ENCODE measurements at places on chromosomes 6 and 20. TPM values are rescaled to one million over a fixed set of nuclear protein-coding genes. Genes with fewer than 3 reads are reported as not detected.

- no peak for DNase-seq
These were observed 11.1 kb downstream of the COL11A2 start for GRCh38 chr6:33181141-33181540.

DNA sequence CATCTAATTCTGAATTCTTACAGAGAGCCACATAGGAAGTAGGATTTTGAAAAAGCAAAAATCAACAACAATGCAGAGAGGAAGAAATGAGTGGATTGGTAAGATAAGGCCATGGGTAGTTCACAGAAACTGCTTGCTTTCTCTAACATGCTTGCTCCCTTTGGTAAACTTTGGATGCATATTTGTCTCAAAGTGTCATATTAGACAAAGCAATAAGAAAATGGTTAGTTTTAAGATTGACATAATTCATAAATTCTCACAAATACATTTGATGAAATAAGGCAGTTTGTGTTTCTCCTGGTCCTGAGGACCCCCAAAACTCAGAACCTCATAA lies 31.7 kb downstream of the UTRN start:
- DNase-seq = no peak

GRCh38 chr6:19837511-19838441 lies 606 bp downstream of the ID4 start:
- DNase-seq = no peak

DNA sequence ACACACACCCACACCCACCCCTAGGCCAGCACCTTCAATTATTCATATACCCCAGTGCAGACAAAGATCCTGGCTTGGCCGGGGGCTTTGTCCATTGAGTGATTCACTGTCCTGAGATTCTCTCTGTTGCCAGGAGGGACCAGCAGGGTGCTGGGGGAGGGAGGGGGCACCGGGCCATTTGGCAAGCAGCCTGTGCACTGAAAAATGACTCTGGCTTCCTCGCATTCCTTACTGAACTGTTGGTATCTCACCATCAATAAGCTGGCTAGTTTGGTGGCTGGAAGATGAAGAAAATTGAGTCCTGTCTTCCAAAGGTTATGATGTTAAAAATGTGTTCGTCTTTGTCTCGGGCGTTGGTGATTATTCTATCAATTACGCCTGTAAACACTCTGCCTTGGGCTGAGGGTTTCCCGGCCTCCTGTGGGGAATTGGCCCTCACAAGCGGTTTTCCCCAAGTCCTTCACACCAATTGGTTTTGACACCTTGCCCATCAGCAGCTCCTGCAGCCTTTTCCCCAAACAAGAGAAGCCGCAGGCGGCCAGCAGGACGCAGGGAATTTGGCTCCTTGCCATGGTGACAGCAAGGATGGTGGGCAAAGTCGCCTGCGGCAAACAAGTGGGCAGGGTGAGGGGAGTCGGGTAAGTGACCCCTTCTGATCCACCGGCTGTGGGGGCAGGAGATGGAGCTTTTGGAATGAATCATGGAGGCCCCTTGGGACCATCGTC lies 4.9 kb downstream of the VSTM2L start:
- DNase-seq = no peak

The PCSK2 gene
- not detected for polyA plus RNA-seq

The NKX2-4 gene
- polyA plus RNA-seq = not detected

The SLC4A11 gene
- 0.85 TPM for polyA plus RNA-seq
